ENCODE measurements at places on chromosomes 1 and 21.

- DNase-seq, result no peak
Measured at GRCh38 chr1:34846265-34846664, 13.3 kb downstream of the SMIM12 start.

DNA sequence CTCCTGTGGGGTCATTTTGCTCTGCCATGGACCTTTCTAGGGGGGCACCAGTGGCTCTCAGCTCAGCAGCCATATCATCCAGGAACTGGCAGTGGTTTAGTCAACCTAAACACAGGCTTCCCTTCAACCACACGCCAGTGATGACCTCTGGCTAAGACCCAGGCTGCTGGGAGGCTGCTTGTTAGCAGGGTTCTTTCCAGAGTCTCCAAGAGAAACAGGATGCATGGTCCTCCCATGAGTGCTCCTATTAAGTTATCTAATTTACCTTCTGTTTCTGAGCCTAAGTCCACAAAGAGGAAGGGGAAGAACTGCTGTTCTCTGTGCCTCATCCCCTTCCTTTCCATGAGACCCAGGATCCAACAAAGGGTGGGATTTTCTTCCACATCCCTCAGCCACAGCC lies 137.3 kb upstream of the PLXNA2 start:
- DNase-seq, result no peak

GRCh38 chr1:149885339-149886120 lies 13.8 kb upstream of the BOLA1 start:
- peak; percentile 14 for DNase-seq

DNA sequence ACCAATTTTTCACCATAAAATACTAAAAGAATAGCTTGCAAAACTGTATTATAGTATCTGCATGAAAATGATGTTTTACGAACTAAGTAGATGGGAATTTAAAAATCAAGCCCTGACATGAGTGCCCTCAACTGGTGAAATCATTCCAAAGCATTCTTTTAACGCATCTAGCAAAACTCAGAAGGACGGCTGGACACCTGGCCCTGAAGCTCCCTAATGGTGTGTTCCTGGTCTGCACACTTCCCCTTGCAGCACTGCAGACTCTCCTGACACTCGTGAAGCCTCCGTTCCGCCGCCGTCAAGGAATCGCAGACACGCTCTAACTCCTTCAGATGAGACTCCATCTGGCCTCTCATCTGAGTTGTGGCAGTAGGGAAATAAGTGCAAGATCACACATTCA lies 39.9 kb downstream of the ODF2L start:
- no peak for DNase-seq

GRCh38 chr1:3790500-3790923 lies 5.8 kb downstream of the LRRC47 start:
- no peak for DNase-seq

GRCh38 chr1:183941001-183941400 lies 96.5 kb downstream of the COLGALT2 start:
- no peak for DNase-seq

DNA sequence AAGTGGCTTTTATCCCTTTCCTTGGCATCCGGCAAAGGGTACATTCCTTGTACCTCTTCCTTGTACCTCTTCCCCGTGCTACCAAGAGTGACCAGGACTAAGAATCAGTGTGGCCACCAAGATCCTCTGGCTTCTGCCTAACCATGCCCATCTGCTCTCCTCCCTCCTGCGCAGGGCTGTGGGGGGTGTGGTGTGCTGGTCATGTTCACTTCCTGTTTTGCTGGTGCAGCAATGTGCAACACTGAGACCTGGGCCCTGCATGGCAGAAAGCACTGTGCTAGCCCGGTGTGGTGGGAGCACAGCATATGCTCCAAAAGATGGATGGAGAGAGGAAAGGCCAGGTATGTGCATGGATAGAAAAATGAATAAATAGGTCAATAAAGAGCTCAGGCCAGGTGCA lies 33.3 kb upstream of the TENT5C start:
- no peak for DNase-seq

DNA sequence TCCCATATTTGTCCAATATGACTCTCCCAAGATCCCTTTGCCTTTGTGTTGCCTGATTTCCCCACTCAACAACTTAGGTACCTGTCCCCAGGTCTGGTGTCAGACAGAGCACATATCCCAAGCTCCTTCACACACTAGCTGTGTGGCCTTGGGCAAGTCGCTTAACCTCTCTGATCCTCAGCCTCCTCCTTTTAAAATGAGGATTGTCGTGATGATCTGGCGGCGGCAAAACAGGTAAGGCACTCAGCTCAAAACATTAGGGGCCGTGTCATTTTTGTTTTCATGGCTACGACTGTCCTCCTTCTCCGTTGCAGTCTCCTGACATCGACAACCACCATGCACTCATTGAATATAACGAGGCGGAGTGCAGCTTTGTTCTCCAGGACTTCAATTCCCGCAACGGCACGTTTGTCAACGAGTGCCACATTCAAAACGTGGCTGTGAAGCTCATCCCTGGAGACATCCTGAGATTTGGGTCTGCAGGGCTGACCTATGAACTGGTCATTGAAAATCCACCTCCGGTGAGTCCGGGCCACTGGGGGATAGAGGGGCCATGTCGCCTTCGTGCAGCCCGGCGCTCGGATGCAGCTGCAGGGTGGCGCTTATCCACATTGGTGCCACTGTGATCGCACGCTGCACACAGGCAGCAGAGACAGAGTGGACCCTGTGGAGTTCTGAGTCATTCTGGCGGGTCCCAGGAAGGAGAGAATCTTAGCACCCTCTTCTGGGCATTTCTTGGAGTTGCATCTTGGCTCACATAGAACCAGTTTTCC lies 25.2 kb downstream of the FHAD1 start:
- DNase-seq, result no peak

DNA sequence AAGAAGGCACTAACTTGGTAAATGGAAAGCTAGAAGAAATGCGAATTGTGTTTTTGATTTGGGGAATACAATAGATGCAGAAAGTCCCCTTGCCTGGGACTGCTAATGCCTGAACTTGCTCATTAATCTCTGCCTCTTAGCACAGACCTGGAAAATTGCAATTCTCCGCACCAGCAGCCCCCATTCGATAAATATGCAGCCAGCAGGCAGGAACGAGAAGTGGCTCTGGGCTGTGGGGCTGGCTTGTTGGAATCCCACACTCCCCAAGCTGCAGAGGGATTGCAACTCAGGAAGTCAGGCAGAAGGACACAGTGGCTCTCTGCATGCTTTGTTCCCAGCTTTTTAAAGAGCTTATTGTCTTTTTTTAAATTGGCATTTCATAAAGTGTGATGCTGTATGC lies 51.3 kb downstream of the PCP4 start:
- DNase-seq, result no peak

- no peak for DNase-seq
Measured at GRCh38 chr1:118317842-118318614, 133.0 kb upstream of the SPAG17 start.

DNA sequence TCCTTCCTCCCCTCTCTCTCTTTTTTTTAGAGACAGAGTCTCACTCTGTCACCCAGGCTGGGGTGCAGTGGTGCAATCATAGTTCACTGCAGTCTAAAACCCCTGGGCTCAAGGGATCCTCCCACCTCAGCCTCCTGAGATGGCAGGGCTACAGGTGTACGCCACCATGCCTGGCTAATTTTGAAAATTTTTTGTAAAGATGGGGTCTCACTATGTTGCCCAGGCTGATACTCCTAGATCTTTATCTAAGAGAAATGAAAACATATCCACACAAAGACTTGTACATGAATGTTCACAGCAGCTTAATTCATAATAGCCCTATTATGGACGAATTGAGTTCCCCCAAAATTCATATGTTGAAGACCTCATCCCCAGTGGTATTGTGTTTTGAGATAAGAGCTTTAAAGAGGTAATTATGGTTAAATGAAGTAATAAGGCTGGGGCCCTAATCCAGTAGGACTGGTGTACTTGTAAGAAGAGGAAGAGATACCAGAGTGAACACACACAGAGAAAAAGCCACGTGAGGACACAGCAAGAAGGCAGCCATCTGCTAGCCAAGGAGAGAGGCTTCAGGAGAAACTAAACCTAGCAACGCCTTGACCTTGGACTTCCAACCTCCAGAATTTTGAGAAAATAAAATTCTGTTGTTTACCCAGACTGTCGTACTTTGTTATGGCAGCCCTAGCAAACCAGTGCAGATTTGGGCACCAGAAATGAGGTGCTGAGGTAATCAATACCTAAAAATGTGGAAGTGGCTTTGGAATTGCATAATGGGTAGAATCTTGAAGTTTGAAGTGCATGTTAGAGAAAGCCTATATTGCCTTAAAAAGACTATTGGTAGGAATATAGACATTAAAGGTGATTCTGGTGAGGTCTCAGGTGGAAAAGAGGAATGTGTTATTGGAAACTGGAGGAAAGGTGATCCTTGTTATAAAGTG lies 13.2 kb downstream of the IFNLR1 start:
- no peak for DNase-seq

- DNase-seq, result no peak
Measured at GRCh38 chr1:85311818-85312217, 35.4 kb upstream of the BCL10 start.

- no peak for DNase-seq
Measured at GRCh38 chr1:155463865-155464650, 98.5 kb downstream of the ASH1L start.

- no peak for DNase-seq
Measured at GRCh38 chr1:232872738-232873137, 67.5 kb downstream of the MAP10 start.

Data from stimulated activated CD4-positive, alpha-beta T cell treated with anti-CD3 and anti-CD28 coated beads, Interleukin-15, amount 100 ng/mL, for 1 hour (primary cell).